ENCODE measurements at places on chromosomes 4 and X.
A peak's percentile ranks its signal among the peaks of the same experiment; 100 is the strongest.

DNA sequence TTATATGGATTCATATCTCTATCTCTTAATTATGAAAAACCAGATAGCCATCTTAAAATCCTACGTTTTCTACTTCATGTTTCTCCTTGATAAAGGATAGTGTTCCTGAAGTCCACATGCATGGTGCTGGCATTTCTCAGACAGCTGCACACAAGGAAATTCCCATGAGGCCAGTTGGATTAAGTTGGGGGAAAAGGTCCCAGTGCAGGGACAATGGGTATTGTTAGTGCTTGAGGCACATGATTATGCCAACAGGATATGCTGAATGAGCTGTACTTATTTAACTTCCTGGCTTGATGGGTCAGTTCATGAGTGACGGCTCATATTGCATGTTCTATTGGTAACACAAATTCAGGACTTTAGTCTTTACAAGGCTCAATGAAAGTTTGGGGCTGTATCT lies 913.9 kb upstream of the NDST4 start:
- no peaks in the 10 kb centered on the region for H3K27me3 ChIP-seq
- no peaks in the 10 kb centered on the region for H3K36me3 ChIP-seq
- DNase-seq = no peak

DNA sequence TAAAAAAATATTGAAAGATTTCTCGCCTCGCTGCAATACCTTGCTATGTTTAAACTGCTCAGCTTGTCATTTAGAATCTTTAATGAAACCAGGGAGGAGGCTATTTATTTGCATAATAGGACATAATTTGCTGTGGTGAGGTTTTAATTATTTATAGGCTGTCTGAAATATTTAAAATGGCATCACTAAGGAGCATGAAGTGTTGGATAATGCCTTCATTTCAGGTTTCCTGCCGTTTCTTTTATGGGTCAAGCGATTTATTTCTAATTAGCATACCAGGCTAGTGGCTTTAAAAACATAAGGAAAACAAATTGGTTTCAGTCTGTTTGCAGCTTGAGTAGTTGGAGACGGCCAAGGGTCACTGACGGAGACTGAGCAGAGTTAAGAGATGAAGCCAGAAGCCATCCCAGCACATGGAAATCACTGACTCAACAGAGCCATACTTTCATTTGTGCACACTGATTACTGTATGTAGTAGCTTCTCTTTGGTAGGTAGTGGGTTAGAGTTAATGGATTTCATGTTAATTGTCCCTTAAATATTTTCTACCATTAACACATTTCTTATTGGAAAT lies 1962.4 kb upstream of the TENM3 start:
- H3K4me1 ChIP-seq = no peaks in the 10 kb centered on the region
- DNase-seq = no peak
- no peak overlapping the region for H3K27ac ChIP-seq
- no peak overlapping the region for H3K4me3 ChIP-seq

DNA sequence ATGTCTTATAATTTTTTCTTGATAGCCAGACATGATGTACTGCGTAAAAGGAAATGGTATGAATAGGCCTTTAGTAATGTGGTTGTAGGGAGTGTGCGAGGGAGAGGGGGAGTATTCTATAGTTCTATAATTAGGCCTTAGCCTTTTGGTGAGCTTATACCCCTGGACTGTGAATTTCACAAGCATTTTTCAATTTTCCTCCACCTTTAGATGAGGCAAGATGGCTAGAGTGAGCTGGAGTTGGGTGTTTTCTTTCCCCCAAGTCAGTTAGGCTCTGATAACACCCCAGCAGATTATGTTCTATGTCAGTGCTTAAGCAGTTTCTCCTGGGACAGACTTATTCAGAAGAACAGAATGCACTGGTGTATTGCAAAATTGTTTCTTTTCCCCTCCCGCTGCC lies 210.2 kb upstream of the NPY2R start:
- no peaks in the 10 kb centered on the region for H3K36me3 ChIP-seq
- no peak overlapping the region for H3K27ac ChIP-seq
- no peak for DNase-seq

DNA sequence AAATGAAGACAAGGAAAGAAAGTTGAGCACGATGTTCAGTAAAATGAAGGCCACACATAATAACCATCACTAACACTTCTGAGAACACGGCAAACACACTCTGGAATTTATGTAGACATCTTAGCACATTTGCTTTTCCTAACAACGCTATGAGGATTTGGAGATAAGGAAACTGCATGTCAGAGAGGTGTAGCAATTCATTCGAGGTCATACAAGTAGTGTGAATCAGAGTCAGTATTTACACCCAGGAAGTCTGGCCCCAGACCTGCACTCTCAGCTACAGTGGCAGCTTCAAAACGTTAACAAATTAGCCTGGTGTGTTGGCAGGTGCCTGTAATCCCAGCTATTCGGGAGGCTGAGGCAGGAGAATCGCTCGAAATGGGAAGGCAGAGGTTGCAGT lies 253.4 kb downstream of the PDGFC start:
- DNase-seq = no peak
- H3K36me3 ChIP-seq = no peaks in the 10 kb centered on the region
- no peaks in the 10 kb centered on the region for H3K27me3 ChIP-seq
- H3K4me1 ChIP-seq = no peaks in the 10 kb centered on the region
- no peak overlapping the region for H3K4me3 ChIP-seq

DNA sequence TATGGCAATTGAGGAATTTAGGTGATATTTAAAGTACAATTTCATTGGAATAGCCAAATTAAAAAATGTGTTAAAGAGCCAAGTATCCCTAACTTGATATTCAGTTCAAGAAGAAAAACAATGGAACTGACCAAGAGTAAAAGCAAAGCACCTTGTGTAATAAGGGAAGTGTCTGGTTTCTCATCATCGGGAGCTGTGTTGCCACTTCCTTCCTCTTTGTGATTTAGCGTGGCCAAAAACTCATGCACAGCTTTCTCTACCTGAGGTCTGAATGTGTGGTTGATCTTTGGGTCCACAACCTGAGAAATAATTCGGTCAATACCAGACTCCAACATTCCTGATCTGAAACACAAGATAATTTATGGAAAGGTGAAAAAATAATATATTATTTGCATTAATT lies 12.4 kb downstream of the BOD1L1 start:
- no peaks in the 10 kb centered on the region for H3K4me1 ChIP-seq
- peaks cover 45% of the 10 kb centered on the region for H3K36me3 ChIP-seq
- no peaks in the 10 kb centered on the region for H3K27me3 ChIP-seq
- H3K27ac ChIP-seq = no peak overlapping the region

DNA sequence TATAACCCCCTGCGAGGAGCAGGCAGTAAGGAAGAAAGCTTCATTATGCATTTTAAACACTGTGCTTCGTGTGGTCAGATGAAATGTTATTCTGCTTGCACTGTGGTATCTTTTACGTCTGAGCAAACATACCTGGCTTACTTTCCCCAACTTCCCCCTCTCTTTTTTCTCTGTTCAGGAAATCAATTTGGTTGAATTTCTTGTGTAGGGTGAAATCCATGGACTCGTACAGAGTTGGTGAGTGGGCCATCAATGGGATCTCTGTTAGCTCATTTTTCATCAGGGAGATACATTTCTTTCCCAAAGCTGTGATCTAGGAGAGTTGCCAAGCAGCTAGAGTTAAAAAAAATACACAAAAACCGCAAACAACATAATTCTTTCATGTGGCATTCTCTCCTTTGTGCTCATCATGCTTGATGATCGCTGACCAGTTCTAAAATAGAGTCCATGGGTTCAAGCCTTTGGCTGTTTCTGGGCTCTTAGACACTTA lies 98.5 kb downstream of the FRAS1 start:
- no peaks in the 10 kb centered on the region for H3K36me3 ChIP-seq
- no peaks in the 10 kb centered on the region for H3K27me3 ChIP-seq
- no peaks in the 10 kb centered on the region for H3K4me1 ChIP-seq
- H3K27ac ChIP-seq = no peak overlapping the region

- H3K27me3 ChIP-seq = no peaks in the 10 kb centered on the region
- no peaks in the 10 kb centered on the region for H3K36me3 ChIP-seq
- no peak overlapping the region for H3K27ac ChIP-seq
- H3K4me1 ChIP-seq = no peaks in the 10 kb centered on the region
- no peak for DNase-seq
- no peak overlapping the region for H3K4me3 ChIP-seq
These were observed 2.6 kb downstream of the NLGN4X start for GRCh38 chrX:6225911-6226595.

DNA sequence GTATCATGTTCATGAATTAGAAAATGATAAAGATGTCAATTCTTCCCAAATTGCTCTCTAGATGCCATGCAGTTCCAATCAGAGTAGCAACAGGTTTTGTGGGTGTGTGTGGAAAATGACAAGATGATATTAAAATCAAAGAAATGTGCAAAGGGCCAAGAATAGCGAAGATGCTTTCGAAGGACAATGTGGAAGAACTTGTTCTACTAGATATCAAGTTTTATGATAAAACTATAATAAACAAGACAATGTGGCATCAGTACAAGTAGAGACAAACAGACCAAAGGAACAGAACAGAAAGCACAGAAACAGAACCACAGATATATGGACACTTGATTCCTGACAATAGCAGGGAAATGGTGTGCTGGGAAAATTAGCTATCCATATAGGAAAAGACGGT lies 9.0 kb downstream of the TAB3 start:
- no peaks in the 10 kb centered on the region for H3K4me1 ChIP-seq
- no peaks in the 10 kb centered on the region for H3K36me3 ChIP-seq
- DNase-seq = no peak
- no peak overlapping the region for H3K4me3 ChIP-seq
- H3K27me3 ChIP-seq = no peaks in the 10 kb centered on the region

GRCh38 chr4:178671766-178672165 lies 1229.5 kb upstream of the AGA start:
- no peaks in the 10 kb centered on the region for H3K36me3 ChIP-seq
- no peak overlapping the region for H3K27ac ChIP-seq
- H3K4me3 ChIP-seq = no peak overlapping the region

- H3K27ac ChIP-seq = peak overlapping the region; percentile 75
- H3K4me3 ChIP-seq = no peak overlapping the region
- no peaks in the 10 kb centered on the region for H3K36me3 ChIP-seq
- DNase-seq = no peak
- no peaks in the 10 kb centered on the region for H3K27me3 ChIP-seq
- H3K4me1 ChIP-seq = peaks cover 34% of the 10 kb centered on the region
These were observed 42.8 kb downstream of the TNIP2 start for GRCh38 chr4:2713337-2713736.

- peak within 1 kb of the TSS; percentile 90 for H3K27ac ChIP-seq
- no peaks in the 10 kb centered on the region for H3K36me3 ChIP-seq
These were observed at the start of gene SPATA4 for GRCh38 chr4:176195184-176195978. Gene SPATA4 (minus strand): TSS chr4:176195585. CDS start chr4:176195562, 23 bp downstream.

GRCh38 chr4:1309261-1310010 lies 19.7 kb downstream of the MAEA start:
- peaks cover 48% of the 10 kb centered on the region for H3K4me1 ChIP-seq
- H3K36me3 ChIP-seq = peaks cover 18% of the 10 kb centered on the region
- DNase-seq = peak; percentile 99
- H3K27ac ChIP-seq = peak overlapping the region; percentile 85
- H3K27me3 ChIP-seq = no peaks in the 10 kb centered on the region
- H3K4me3 ChIP-seq = peak overlapping the region; percentile 32

DNA sequence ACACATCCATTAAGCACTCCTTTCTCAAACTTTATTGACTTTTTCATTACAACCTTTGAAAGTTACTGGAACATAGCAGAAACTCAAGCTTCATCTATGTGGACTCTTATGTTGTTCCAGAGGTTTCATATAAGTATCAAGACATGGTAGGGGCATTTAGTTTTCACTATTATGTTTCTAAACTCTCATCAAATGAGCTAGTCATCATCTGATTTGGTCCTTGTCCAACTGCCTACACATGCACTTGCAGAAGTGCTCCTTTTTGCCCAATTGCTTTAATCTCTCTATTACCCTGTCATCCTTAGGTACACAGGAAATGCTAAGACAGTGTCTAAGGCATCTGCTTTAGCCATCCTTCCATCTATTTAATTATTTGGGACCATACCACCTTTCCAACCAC lies 42.2 kb upstream of the EPGN start:
- no peak overlapping the region for H3K4me3 ChIP-seq
- no peak overlapping the region for H3K27ac ChIP-seq
- DNase-seq = no peak
- no peaks in the 10 kb centered on the region for H3K4me1 ChIP-seq

GRCh38 chr4:2756691-2757350 lies 685 bp upstream of the TNIP2 start:
- no peak overlapping the region for H3K4me3 ChIP-seq
- no peaks in the 10 kb centered on the region for H3K27me3 ChIP-seq
- DNase-seq = no peak
- H3K4me1 ChIP-seq = peaks cover 14% of the 10 kb centered on the region

DNA sequence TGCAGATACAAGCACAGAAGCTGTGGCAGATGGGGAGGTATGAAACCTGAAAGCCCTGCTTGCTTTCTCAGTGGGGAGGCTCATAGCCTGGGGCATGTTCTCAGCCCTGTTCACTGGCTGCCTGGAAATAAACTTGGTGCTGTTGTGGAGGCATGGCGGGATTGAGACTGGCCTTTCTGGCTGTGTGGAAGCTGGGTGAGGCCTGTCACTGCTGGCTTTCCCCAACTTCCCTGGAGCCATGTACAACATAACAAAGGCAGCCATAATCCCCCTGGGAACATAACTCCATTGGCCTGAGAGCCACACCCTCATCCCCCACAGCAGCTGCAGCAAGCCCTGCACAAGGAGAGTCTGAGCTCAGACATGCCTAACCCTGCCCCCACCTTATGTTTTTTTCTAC lies 237.7 kb upstream of the TLL1 start:
- H3K27ac ChIP-seq = no peak overlapping the region
- H3K4me3 ChIP-seq = no peak overlapping the region
- no peaks in the 10 kb centered on the region for H3K4me1 ChIP-seq
- no peaks in the 10 kb centered on the region for H3K36me3 ChIP-seq

- H3K4me1 ChIP-seq = no peaks in the 10 kb centered on the region
- H3K36me3 ChIP-seq = no peaks in the 10 kb centered on the region
- no peaks in the 10 kb centered on the region for H3K27me3 ChIP-seq
- no peak overlapping the region for H3K4me3 ChIP-seq
- no peak for DNase-seq
These were observed 180.9 kb downstream of the RASL11B start for GRCh38 chr4:53043055-53043454.

DNA sequence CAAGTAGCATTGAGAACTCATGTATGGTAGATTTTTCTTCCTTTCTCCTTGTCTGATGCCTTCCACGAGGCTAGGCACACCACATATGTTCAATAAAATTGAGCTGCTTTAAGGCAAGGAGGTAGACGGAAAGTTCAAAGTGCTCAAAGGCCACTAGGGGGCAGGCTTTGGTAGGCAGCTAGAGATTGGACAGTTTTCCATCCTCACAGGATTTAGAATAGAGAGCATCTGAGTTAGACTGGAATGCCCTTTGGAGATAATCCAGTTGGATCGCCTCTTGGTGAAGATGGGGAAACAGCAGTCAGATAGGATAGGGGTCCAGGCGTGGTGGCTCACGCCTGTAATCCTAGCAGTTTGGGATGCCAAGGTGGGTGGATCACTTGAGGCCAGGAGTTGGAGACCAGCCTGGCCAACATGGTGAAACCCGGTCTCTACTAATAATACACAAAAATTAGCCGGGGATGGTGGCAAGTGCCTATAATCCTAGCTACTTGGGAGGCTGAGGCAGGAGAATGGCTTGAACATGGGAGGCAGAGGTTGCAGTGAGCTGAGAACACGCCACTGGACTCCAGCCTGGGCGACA lies 30.4 kb downstream of the ELF4 start:
- no peaks in the 10 kb centered on the region for H3K36me3 ChIP-seq
- DNase-seq = peak; percentile 48
- H3K27me3 ChIP-seq = no peaks in the 10 kb centered on the region

Data from thyroid gland (tissue), 4 donors.